ENCODE measurements at places on chromosomes 11 and 22. TPM values are rescaled to one million over a fixed set of nuclear protein-coding genes. Genes with fewer than 3 reads are reported as not detected.

The CTSD gene
- total RNA-seq: 92.1 TPM

The OR51I1 gene
- total RNA-seq: not detected

- no peaks in the 10 kb centered on the region for H3K36me3 ChIP-seq
- H3K4me1 ChIP-seq: no peaks in the 10 kb centered on the region
- H3K27ac ChIP-seq: no peak overlapping the region
- no peaks in the 10 kb centered on the region for H3K27me3 ChIP-seq
- DNase-seq: no peak
Measured at GRCh38 chr22:49551446-49551845, 276.2 kb downstream of the BRD1 start.

- H3K27ac ChIP-seq: no peak overlapping the region
Measured at GRCh38 chr11:81596704-81597103, 1137.0 kb downstream of the FAM181B start.

The PRRG4 gene
- 0.91 TPM for total RNA-seq

GRCh38 chr11:63240098-63240497 is 3.3 kb downstream of the SLC22A25 start:
- DNase-seq: no peak
- H3K27me3 ChIP-seq: peaks cover 2% of the 10 kb centered on the region
- no peak overlapping the region for H3K4me3 ChIP-seq
- no peak overlapping the region for H3K27ac ChIP-seq

GRCh38 chr11:124482362-124483147 is 37.1 kb upstream of the OR8B8 start:
- no peak for DNase-seq
- peaks cover 11% of the 10 kb centered on the region for H3K4me1 ChIP-seq
- no peak overlapping the region for H3K4me3 ChIP-seq
- H3K27me3 ChIP-seq: peaks cover 8% of the 10 kb centered on the region
- H3K27ac ChIP-seq: no peak overlapping the region

- peaks cover 33% of the 10 kb centered on the region for H3K4me1 ChIP-seq
- H3K27ac ChIP-seq: peak overlapping the region; percentile 74
- no peaks in the 10 kb centered on the region for H3K27me3 ChIP-seq
- no peaks in the 10 kb centered on the region for H3K36me3 ChIP-seq
Measured at GRCh38 chr11:22703040-22703439, 36.6 kb downstream of the GAS2 start.

The OR5T2 gene
- not detected for total RNA-seq

- DNase-seq: no peak
- no peak overlapping the region for H3K27ac ChIP-seq
- H3K36me3 ChIP-seq: no peaks in the 10 kb centered on the region
- no peaks in the 10 kb centered on the region for H3K27me3 ChIP-seq
- H3K4me3 ChIP-seq: no peak overlapping the region
Measured at GRCh38 chr11:2517016-2517385, 72.2 kb downstream of the KCNQ1 start.

The KDM4D gene
- 1.1 TPM for total RNA-seq

GRCh38 chr22:39097098-39098020 is at the start of gene APOBEC3H:
APOBEC3H (plus strand) TSS chr22:39097244; CDS start chr22:39100279, 3,035 bp downstream.
- H3K27me3 ChIP-seq: no peaks in the 10 kb centered on the region
- peak within 1 kb of the TSS; percentile 96 for H3K27ac ChIP-seq
- peaks cover 2% of the 10 kb centered on the region for H3K36me3 ChIP-seq
- peak within 1 kb of the TSS; percentile 83 for H3K4me3 ChIP-seq
- DNase-seq: peak; percentile 32

- no peaks in the 10 kb centered on the region for H3K4me1 ChIP-seq
- no peaks in the 10 kb centered on the region for H3K36me3 ChIP-seq
- no peaks in the 10 kb centered on the region for H3K27me3 ChIP-seq
- no peak overlapping the region for H3K4me3 ChIP-seq
- no peak overlapping the region for H3K27ac ChIP-seq
Measured at GRCh38 chr22:30870451-30871345, 97.9 kb downstream of the MORC2 start.

All from activated T-helper 1 cell treated with anti-CD3 and anti-CD28 coated beads, Interleukin-12 subunit alpha, Interleukin-12 subunit beta, Interleukin-2, Interleukin-4 antibody, amounts not matched to agents 30 ng/mL and 10 ng/mL and 1 ng/mL, durations not matched to agents 14 hours and 24 hours and 36 hours (primary cell).